ENCODE measurements at places on chromosomes 4 and X.
A peak's percentile ranks its signal among the peaks of the same experiment; 100 is the strongest.

DNA sequence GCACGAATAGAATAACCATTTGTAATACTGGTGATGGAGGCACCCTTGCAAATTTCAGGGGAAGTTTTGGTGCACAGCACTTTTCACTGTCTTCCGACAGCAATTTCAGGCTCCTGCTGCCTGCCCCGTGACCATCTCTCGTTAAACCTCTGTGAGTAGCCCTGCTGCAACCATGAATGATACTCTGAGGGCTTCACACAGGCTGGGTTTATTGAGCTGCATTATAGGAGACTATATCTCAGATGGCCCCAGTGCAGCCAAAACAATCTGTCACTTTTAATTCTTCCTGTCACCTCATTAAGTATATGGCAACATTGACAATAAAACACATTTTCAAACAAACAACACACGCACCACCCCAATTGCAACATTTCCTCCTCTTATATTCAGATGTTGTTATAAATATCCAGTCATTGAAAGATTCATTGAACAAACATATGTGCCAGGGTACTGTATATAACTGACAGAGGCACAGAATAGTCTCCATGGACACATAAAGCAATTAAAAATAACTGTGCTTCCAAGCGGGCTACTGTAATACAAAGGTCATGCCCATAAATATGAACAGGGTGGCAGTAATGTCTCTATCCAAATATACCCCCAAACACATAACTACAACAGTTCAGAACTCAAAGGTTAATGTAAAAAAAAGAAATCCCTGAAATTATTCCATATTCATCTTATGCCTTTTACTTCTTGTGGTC lies 477.0 kb downstream of the GBA3 start:
- no peak for DNase-seq

- no peak for DNase-seq
Observed at GRCh38 chrX:115966920-115967319, 203.6 kb upstream of the AGTR2 start.

DNA sequence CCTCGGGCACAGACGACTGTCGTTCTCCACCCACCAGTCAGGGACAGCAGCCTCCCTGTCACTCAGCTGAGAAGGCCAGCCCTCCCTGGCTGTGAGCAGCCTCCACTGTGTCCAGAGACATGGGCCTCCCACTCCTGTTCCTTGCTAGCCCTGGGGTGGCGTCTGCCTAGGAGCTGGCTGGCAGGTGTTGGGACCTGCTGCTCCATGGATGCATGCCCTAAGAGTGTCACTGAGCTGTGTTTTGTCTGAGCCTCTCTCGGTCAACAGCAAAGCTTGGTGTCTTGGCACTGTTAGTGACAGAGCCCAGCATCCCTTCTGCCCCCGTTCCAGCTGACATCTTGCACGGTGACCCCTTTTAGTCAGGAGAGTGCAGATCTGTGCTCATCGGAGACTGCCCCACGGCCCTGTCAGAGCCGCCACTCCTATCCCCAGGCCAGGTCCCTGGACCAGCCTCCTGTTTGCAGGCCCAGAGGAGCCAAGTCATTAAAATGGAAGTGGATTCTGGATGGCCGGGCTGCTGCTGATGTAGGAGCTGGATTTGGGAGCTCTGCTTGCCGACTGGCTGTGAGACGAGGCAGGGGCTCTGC lies 7.9 kb upstream of the MSANTD1 start:
- DNase-seq, result no peak

DNA sequence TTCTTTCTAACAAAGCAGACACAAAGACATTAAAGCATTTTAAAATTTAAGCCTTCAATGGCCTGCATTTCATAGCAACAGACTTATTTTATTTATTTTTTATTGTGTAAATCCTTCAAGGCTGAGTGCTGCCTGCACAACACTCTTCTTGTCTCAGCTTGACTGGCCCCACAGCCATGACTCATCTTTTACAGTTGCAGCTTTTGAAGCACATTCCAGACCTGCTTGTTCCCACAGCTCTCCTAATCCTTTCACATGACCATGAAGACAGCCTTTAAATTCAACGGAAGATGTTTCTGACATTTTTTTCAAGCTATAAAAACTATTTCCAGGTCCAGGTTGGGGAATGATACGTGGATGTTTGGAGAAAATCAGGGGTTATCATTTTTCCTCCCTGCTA lies 276.9 kb upstream of the TACR3 start:
- DNase-seq, result peak; percentile 65

GRCh38 chr4:92265021-92265420 lies 38.7 kb upstream of the GRID2 start:
- peak; percentile 1 for DNase-seq

DNA sequence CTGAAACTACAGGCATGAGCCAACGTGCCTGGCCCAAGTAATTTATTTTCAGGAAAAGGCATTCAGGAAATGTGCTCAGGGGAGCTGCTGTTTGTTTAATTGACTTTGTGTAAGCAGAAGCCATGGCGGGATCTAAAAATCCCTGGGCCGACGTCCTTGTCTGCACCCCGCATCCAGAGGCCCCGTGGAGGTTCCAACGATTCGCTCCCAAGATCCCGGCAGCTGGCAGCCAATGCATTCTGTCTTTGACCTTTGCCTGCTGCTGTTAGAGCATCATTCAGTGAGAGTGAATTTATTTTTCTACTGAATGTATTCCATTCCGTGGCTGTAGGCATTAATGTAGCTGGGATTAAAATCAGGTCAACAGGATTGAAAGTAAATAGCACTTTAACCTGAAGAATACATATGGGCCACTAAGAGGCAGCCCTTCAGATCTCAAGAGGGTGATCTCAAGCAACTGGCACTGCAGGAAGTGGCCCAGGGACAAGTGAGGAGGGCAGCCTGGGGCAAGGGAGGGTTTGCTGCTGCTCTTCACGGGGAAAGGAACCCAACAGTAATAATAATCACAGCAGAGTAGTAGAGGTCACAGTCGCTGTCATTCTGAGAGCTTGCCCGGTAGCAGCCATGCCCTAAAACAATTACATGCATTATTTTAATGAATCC lies 75.2 kb downstream of the PSAPL1 start:
- no peak for DNase-seq

DNA sequence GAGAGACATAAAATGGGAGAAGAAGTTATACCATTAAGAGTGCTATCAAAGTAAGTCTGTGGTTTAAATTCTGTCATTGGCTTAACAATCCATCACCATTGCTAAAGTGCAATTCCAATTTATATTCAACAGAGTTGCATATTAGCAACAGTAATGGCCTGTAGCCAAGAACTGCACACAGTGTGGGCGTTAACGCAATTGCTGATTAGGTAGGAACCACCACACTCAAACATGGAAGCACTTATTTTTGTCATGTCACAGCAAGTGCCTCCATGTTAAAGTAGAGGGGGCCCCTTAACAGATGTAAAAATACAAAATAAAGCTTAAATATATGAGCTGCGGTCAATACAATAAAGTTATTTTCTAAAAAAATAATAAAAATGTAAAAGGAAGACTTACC lies 10.8 kb downstream of the LARP7 start:
- no peak for DNase-seq

DNA sequence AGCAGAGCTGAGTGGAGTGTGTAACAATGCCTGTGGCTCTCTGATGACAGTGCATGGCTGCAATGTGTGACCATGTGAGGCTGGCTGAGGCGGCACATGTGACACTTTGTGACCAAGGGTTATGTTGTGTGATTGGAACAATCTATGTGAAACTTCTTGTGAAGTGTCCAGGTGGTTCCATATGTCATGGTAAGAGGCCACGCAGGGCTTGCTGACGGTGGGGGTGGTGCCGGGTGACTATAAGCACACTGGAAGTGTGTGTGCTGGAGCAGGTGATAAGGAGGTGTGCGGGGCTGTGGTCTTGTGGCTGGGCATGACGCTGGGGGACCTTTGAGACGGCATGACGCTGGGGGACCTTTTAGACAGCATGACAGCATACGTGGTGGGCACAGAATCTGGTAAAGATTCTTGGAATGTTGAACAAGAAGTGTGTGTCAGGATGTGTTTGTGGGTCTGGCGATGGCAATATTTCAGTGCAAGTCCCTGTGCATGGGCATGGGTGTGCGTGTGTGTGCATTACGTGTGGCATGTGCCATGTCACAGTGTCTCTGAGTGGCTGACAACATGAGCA lies 7.4 kb upstream of the HDAC6 start:
- DNase-seq, result no peak

Measured in skeletal muscle cell (primary cell).